Iris pigment epithelial cell (primary cell): ENCODE measurements at places on chromosomes 2 and 18.

GRCh38 chr2:104430852-104431251 is 423.1 kb upstream of the POU3F3 start:
- no peak for DNase-seq

GRCh38 chr2:76188334-76189008 is 477.8 kb upstream of the GCFC2 start:
- DNase-seq: no peak

GRCh38 chr18:51686590-51686989 is 489.1 kb upstream of the MEX3C start:
- DNase-seq: no peak

- DNase-seq: no peak
These were observed 686.1 kb upstream of the SALL3 start for GRCh38 chr18:78293540-78293939.

DNA sequence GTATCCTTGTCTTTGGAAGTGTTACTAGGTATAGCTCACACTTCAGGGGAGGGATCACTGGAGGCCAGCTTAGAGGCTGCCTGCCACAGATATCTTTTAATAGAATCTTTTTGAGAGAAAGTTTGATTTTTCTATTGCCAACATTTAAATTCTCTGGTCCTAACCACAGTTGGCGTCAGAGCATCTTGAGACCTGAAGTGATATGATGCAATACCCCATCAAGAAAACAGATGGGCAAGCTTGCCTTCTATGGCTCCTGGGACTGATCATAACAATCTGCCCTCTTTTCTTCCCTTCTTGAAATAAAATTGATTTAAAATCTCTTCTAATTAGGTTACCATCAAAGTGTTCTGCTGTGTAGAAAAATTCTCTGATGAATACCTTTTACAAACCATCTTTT is 105.5 kb upstream of the ACKR3 start:
- no peak for DNase-seq

DNA sequence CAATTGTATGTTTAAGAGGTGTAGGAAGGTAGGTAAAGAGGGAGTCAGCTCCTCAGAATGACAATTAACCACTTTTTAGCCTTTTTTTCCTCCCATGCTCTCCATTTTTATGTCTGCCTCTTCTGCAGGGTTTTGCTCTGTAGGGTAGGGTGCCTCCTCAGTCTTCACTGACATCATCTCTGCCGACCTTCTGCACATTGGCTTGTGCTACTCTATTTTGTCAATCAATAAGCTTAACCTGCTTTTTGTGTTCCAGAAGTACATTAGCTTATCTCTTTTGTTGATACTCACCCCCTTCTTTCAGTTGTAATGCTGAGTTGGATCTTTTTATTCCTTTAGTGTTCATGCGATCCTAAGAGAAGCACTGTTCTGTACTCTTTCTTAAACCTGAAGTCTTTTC is 323.2 kb downstream of the RDH14 start:
- no peak for DNase-seq

- DNase-seq: no peak
These were observed 19.0 kb downstream of the CROCC2 start for GRCh38 chr2:240925191-240925567.

DNA sequence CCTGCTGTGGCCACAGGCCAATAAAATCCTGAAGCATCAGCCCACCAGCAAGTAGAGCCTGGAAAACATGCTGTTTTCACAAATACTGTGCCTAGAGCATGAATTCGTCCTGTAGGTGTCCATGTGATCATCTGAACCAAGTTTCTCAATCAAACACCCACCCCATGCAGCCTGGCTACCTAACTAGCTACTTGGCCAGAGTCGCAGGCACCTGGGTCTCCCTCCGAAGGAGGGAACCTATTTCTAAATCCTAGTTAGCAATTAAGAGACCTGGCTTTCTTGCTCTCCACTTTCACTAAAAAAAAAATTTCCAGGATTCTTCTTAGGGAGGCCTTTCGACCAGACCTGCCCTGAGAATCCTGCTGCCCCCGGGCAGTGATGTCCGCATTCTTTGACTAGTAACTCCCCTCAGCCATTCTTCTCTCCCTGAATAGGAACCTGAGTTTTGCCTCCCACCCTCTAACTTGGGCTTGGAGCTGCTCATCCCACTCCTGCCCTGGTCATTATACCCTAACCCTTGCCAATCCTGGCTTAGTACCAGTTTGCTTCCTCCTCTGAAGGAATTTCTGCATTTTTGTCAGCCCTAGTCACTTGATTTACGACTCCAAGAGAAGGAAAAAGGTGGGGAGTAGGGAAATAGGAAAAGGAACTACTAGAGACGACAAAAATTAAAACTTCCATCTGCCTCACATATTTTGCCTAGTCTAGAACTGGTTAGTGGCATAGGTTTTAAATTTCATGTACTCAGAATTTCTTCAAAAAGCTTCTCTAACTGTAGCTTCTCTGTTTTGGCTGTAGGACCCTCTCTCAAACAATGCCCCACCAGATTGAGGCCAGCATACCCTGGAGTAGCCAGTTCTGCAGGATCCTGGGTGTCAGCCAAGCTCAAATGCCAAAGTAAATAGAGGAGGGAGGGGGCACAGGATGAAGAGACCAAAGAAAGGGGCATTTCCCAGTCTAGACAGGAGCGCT is 25.4 kb upstream of the TANK start:
- DNase-seq: no peak
